RWPE2 (cell line): ENCODE measurements at places on chromosomes 4 and X.

GRCh38 chr4:11799196-11799595, 370.5 kb upstream of the HS3ST1 start:
- DNase-seq = no peak

DNA sequence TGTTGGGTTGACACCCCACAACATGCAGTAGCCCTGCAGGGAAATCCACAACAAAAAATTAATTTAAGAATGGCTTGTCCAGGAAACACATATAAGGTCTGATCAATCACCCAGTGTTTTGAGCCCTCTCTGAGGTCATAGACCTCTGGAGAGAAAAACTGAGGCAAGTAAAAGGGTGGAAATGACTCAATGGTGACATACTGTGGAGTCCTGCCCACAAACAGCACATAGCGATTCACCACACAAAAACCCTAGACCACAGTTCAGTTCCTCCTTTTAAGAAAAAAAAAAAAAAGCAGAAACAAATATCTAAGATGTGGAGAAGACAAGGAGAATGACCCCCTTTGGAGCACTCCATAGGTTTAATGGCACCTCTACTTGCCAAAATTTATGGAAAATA, 2691.0 kb downstream of the PCDH7 start:
- no peak for DNase-seq

- no peak for DNase-seq
Measured at GRCh38 chr4:153189016-153189801, 15.0 kb upstream of the TRIM2 start.

- no peak for DNase-seq
Measured at GRCh38 chr4:41913509-41913908, 21.7 kb upstream of the TMEM33 start.

DNA sequence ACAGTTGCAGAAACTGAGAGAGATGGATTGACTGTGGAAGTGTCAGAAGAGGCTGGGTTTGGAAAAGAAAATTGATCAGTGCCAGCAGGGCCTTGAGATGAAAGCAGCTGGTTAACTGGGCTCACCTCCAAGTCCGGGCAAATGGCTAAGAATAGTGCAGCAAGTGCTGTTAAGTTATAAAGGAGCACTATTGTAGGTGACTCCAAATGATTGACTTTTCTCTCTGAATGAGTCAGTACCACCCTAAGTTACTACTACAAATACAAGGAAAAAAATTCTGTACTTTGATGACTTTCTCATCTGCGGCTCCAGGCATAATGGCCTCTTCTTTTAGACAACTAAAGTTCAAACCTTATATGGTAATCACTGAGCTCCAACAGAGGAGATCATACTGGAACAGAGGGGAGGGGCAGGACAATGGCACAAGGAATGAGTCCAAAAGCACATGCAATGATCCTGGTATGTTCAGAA, 733.4 kb upstream of the INTU start:
- DNase-seq = no peak

GRCh38 chr4:186226521-186227189, 652 bp upstream of the KLKB1 start:
- no peak for DNase-seq

DNA sequence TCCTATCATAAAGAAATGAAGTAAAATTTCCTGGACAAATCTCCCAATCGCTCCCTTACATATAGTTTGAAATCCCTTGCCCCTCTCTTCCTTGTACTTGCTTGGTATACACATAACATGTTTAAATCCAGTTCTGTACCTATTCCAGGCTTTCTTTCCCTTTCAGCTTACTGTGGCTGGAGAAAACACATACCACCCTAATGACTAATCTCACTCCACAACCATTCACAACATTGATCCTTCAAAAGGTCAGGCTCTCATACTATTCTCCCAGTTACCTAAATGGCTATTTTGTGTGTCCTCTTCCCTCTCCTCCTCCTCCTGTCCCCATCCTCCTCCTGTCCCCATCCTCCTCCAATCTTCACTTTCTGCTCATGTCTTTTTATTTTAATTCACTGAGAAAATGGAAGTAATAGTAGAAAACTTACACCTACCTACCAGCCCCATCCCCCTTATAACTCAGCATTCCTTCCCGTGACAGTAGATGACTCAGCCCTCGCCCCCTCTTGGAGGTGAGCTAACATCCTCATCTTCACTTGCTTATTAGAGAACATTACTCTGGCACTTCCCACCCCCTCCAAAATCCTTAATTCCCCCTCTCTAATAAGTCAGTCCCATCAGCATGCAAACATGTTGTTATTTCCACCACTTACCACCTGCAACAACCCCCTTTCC, 77.5 kb downstream of the IL15 start:
- no peak for DNase-seq

- no peak for DNase-seq
Measured at GRCh38 chrX:71543316-71543715, 10.4 kb downstream of the OGT start.

DNA sequence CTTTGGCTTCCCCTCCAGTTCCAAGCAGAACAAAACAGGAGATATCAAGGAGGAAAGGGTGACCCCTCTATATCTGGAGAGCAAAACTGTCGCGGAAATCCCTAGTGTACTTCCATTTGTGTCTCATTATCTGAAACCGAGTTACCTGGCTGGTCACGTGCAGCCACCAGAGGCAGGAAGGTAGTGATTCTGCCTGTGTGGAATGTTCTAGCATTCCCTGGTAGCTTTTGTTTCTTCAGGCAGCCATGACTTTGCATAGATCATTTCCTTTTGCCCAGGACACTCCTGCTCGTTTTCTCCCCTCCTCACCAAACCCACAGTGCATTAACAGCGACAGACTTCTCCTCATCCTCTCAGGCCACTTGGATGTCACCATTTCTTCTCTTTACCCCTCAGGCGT, 107.9 kb downstream of the PTTG2 start:
- DNase-seq = no peak

DNA sequence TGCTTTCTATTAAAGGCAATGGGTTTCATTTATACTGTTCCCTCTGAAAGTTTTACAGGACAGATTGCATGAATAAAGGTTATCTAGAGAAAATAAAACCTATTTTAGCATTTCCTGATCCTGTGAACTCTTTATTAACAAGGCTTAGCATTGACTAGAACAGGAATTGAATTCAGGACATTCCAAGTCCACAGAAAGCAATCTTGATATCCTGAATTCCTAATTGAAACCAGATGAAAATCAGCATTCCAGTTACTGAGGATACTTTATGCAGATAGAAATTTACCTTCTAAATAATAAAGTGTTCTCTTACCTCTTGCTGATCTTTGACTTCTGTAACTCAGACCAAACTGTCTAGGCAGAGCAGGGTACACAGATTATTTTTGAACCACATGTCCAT, 151.4 kb downstream of the ZNF518B start:
- no peak for DNase-seq

- DNase-seq = no peak
Measured at GRCh38 chr4:126838941-126839679, 793.6 kb upstream of the INTU start.

DNA sequence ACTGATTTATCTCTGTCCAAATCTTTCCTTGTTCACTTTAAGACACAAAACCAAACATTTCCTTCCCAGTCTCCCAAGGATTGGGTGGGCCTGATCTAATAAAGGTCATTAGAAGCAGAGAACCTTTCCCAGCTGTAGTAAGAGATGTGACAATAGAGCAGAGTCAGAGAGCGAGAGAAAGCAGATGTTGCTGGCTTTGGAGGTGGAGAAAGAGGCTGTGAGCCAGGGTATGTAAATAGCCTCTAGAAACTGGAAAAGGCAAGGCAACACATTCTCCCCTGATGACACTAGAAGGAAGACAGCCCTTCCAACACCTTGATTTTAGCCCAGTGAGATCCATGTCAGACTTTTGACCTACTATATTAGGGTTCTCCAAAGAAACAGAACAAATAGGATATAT, 337.5 kb upstream of the CASK start:
- DNase-seq = no peak

- peak; percentile 38 for DNase-seq
Measured at GRCh38 chr4:155667222-155667567, 547 bp downstream of the GUCY1A1 start.
